Ovary (tissue), 10 donors: ENCODE measurements at places on chromosomes 7 and 10. TPM values are rescaled to one million over a fixed set of nuclear protein-coding genes. Genes with fewer than 3 reads are reported as not detected.

The GPR146 gene
- 8.2 TPM for total RNA-seq

- H3K4me1 ChIP-seq = no peaks in the 10 kb centered on the region
- no peak overlapping the region for H3K4me3 ChIP-seq
- no peak overlapping the region for H3K27ac ChIP-seq
- no peaks in the 10 kb centered on the region for H3K36me3 ChIP-seq
These were observed 88.9 kb upstream of the NEBL start for GRCh38 chr10:20986049-20986448.

The CCL24 gene
- total RNA-seq = not detected

The RPEL1 gene
- not detected for total RNA-seq

- H3K27me3 ChIP-seq = no peaks in the 10 kb centered on the region
- no peaks in the 10 kb centered on the region for H3K4me1 ChIP-seq
- H3K27ac ChIP-seq = no peak overlapping the region
These were observed 95.1 kb downstream of the USP6NL start for GRCh38 chr10:11516431-11516746.

- no peak overlapping the region for H3K27ac ChIP-seq
- no peaks in the 10 kb centered on the region for H3K36me3 ChIP-seq
- no peaks in the 10 kb centered on the region for H3K27me3 ChIP-seq
- no peak overlapping the region for H3K4me3 ChIP-seq
These were observed 48.2 kb upstream of the SHH start for GRCh38 chr7:155860461-155860839.

DNA sequence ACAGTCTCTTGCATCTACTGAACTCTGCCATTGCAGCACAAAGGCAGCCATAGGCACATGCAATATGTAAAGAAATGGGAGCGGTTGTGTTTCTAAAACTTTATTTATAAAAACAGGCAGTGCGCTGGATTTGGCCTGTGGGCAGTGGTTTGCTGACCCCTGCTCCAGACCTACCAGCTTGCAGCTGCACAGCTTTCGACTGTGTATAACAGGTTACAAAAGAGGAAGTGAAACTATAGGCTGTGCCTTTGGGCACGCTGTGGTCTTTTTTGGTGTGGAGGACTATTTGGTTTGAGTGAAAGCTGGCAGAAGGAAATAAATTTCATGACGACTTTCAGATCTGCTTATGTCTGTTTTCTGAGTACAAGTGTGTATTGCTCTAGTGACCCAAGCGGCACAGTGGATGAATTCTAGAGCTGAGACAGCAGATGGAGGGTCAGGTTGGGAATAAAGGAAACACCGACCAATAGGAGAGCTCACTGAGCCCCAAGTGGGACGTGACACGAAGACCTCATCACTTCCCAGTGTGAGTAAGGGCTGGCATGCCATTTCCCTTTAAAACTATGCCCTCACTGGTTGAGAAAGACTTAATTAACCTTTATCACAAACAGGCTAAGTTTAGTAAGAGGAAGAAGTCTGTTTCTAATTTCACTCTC is 152.7 kb downstream of the ANK3 start:
- H3K4me1 ChIP-seq = peaks cover 4% of the 10 kb centered on the region
- no peak for DNase-seq
- no peaks in the 10 kb centered on the region for H3K36me3 ChIP-seq
- no peak overlapping the region for H3K27ac ChIP-seq

GRCh38 chr7:31553661-31554081 is 39.8 kb downstream of the ITPRID1 start:
- H3K36me3 ChIP-seq = no peaks in the 10 kb centered on the region
- no peak overlapping the region for H3K4me3 ChIP-seq
- H3K27me3 ChIP-seq = no peaks in the 10 kb centered on the region
- H3K27ac ChIP-seq = no peak overlapping the region
- DNase-seq = no peak

The UBN2 gene
- 12.6 TPM for total RNA-seq

The CYP3A4 gene
- 0.30 TPM for total RNA-seq

The HABP2 gene
- 0.12 TPM for total RNA-seq

The HOXA1 gene
- total RNA-seq = 1.3 TPM

- no peaks in the 10 kb centered on the region for H3K4me1 ChIP-seq
- H3K36me3 ChIP-seq = no peaks in the 10 kb centered on the region
- H3K4me3 ChIP-seq = no peak overlapping the region
- no peak for DNase-seq
- H3K27ac ChIP-seq = no peak overlapping the region
These were observed 13.1 kb downstream of the SDHAF3 start for GRCh38 chr7:97130417-97131139.

- DNase-seq = no peak
- H3K4me1 ChIP-seq = no peaks in the 10 kb centered on the region
- H3K27me3 ChIP-seq = no peaks in the 10 kb centered on the region
- no peak overlapping the region for H3K4me3 ChIP-seq
- H3K36me3 ChIP-seq = no peaks in the 10 kb centered on the region
These were observed 51.4 kb upstream of the NPS start for GRCh38 chr10:127497685-127498084.

The TMEM140 gene
- total RNA-seq = 5.9 TPM

DNA sequence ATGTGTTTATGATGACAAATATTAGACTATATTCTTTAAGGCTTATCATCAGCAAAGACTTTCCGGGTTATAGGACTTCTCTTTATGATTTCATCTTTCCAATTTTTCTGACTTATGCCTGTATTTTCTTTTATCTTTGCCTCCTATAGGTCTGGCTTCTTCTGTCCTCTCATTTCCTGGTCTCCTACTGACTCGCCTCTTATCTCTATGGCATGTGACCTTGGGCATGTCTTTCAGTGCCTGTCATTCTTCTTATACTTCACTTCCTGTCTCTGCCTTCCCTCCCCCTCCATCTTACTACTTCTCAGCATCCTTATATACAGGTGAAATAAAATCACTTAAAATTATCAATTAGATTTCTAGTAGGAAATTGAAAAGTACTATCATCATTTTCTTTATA is 42.2 kb downstream of the PCDH15 start:
- H3K27ac ChIP-seq = no peak overlapping the region
- no peaks in the 10 kb centered on the region for H3K27me3 ChIP-seq
- no peak overlapping the region for H3K4me3 ChIP-seq
- no peak for DNase-seq
- H3K36me3 ChIP-seq = no peaks in the 10 kb centered on the region
- no peaks in the 10 kb centered on the region for H3K4me1 ChIP-seq

The CALML3 gene
- not detected for total RNA-seq

DNA sequence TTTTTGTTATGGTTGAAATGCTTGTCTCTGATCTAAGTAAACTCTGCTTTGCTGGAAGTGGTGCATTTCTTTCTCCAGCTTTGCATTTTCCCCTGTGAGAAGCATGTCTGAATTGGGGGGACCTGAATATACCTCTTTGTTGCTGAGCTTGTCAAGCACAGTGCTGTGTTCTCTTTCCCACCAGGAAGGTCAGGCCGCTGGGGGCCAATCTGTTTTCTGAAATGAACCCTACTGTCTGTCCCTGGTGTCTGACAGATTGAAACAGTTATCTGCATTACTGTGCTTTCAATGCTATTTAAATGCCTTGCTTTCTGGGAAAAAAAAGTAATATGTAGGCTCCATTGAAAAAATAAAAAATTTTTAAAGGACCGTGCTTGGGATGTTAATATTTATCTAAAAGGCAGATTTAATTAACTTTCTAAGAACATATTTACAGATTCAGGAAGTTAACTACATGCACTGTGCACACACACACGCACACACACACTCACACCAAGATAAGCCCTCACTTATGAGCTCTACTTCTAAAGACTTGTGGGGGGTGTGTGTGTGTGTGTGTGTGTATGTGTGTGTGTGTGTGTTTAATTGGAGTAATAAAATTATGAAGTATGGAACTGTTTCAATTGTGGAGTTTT is 127.0 kb upstream of the FZD1 start:
- H3K27ac ChIP-seq = no peak overlapping the region
- H3K36me3 ChIP-seq = no peaks in the 10 kb centered on the region
- peaks cover 1% of the 10 kb centered on the region for H3K4me1 ChIP-seq
- no peak for DNase-seq

DNA sequence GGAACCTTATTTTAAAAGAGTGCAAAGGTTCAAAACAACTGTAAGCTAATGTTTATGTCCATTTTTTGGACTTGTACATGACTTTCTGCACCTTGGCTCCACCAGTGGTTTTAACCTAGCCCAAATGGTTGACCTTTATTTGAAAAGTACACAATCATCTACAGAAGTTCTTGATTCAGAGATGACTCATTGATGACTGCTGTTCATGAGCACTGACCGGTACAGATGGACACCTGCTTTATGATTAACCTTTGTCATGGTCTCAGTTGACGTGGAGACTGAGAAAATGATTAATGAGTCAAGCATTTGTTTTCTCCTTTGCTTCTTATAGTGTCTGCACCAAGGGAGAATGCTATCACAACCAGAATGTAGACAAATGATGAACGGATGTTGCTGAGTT is 55.7 kb upstream of the PTER start:
- no peaks in the 10 kb centered on the region for H3K4me1 ChIP-seq
- H3K4me3 ChIP-seq = no peak overlapping the region
- DNase-seq = no peak

- H3K27me3 ChIP-seq = no peaks in the 10 kb centered on the region
- DNase-seq = no peak
- H3K36me3 ChIP-seq = no peaks in the 10 kb centered on the region
These were observed 245.7 kb upstream of the FOXK1 start for GRCh38 chr7:4436361-4436895.

DNA sequence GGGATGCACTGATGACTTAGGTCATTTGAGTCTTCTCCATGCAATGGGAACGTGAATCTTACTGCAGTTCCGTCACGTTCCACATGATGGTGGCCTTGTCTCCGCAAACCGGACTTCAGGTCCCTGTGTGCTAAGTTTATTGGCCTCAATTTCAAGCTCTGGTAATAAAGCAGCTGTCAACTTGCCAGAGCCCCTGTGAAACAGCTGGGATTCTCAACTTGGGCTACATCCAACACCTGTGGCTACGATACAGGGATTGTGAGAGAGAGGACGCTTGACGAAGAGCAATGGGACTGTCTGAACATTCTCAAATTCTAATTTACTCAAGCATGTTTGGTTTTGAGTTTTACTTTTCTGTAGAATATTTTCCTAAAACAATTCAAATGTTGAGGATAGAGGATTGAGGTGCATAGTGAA is 174.2 kb downstream of the PTN start:
- H3K4me1 ChIP-seq = no peaks in the 10 kb centered on the region
- DNase-seq = no peak
- H3K36me3 ChIP-seq = no peaks in the 10 kb centered on the region
- H3K27me3 ChIP-seq = no peaks in the 10 kb centered on the region

DNA sequence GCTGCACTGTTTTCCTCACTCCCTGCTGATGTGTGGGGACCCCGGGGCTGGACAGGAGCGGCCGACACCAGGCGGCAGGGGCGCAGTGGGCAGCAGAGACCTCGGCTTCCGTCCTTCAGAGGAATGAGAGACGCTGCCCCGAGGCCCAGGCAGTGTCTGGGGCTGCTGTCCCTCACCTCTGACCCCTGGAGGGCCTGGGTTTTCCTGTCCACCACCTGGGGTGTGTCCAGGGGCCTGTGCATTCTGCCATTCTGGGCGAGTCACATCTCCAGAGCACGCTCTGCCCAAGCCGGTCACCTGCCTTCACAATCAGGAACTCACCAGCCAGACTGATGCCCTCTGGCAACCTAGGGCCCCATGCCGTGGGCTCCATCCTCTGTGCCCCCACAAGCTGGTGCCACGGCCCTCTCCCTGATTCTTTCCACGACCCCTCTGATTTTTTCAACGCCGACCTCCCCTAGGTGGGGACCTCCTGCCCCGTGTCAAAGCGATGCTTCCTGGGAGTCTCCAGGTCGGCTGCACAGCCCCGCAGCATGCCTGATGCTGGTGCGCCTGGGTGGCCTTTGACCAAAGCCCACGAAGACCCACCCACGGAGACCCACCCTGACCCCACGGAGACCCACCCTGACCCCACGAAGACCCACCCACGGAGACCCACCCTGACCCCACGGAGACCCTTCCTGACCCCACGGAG is 53.7 kb upstream of the CFAP46 start:
- no peak for DNase-seq
- no peaks in the 10 kb centered on the region for H3K36me3 ChIP-seq
- no peaks in the 10 kb centered on the region for H3K27me3 ChIP-seq
- peaks cover 4% of the 10 kb centered on the region for H3K4me1 ChIP-seq
- no peak overlapping the region for H3K27ac ChIP-seq

The CLCN1 gene
- not detected for total RNA-seq

GRCh38 chr10:78909221-78909620 is 159.5 kb upstream of the ZMIZ1 start:
- no peaks in the 10 kb centered on the region for H3K27me3 ChIP-seq
- no peak overlapping the region for H3K4me3 ChIP-seq
- H3K36me3 ChIP-seq = no peaks in the 10 kb centered on the region
- no peak overlapping the region for H3K27ac ChIP-seq

The OR2A42 gene
- total RNA-seq = 0.10 TPM

DNA sequence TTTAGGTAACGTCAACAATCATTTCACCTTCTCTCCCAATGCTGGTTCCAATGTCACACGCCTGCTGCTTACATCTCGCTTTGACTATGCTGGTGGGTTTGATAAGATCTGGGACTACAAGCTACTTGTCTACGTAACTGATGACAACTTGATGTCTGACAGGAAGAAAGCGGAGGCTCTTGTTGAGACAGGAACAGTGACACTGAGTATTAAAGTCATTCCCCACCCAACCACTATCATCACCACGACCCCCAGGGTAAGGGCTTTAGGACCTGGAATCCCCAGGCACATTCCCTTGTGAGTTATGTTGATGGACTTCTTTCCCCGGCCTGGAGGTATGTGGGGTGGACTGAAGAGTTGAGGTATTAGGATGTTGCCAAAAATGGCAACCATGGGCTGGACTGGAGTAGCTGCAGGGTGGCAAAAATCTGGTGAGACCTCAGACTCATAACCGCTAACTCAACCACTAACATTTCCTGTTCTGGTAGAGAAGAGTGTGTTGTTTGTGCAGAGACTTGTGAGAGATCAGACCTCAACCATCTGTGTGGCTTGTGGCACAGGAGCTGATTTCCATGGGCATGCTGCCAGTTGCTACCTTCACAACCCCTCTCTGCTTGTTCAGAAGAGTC is 59.2 kb downstream of the CDHR3 start:
- DNase-seq = no peak
- H3K27me3 ChIP-seq = no peaks in the 10 kb centered on the region
- no peak overlapping the region for H3K27ac ChIP-seq
- no peaks in the 10 kb centered on the region for H3K36me3 ChIP-seq
- no peaks in the 10 kb centered on the region for H3K4me1 ChIP-seq

The TRPV6 gene
- not detected for total RNA-seq

- H3K4me3 ChIP-seq = no peak overlapping the region
- DNase-seq = peak; percentile 48
- H3K27ac ChIP-seq = no peak overlapping the region
These were observed 21.3 kb downstream of the MDH2 start for GRCh38 chr7:76069238-76069638.

The CYP2C9 gene
- 0.25 TPM for total RNA-seq

GRCh38 chr10:75718991-75719390 is 287.6 kb downstream of the LRMDA start:
- no peaks in the 10 kb centered on the region for H3K27me3 ChIP-seq
- H3K27ac ChIP-seq = no peak overlapping the region
- H3K36me3 ChIP-seq = no peaks in the 10 kb centered on the region
- H3K4me3 ChIP-seq = no peak overlapping the region
- no peak for DNase-seq

- peak; percentile 49 for DNase-seq
- no peak overlapping the region for H3K4me3 ChIP-seq
- no peaks in the 10 kb centered on the region for H3K4me1 ChIP-seq
- no peak overlapping the region for H3K27ac ChIP-seq
These were observed 49.4 kb upstream of the OCM start for GRCh38 chr7:5831196-5831595.
